Motor neuron (in vitro differentiated cells): ENCODE measurements at places on chromosomes 12 and 14. TPM values are rescaled to one million over a fixed set of nuclear protein-coding genes. Genes with fewer than 3 reads are reported as not detected.

- ATAC-seq = no peak
Observed at GRCh38 chr14:104666981-104667380, 22.4 kb upstream of the INF2 start.

- ATAC-seq = no peak
Observed at GRCh38 chr12:81094718-81095360, 17.0 kb downstream of the ACSS3 start.

GRCh38 chr12:107092669-107093416 is 506 bp downstream of the CRY1 start:
- ATAC-seq = peak; percentile 25

DNA sequence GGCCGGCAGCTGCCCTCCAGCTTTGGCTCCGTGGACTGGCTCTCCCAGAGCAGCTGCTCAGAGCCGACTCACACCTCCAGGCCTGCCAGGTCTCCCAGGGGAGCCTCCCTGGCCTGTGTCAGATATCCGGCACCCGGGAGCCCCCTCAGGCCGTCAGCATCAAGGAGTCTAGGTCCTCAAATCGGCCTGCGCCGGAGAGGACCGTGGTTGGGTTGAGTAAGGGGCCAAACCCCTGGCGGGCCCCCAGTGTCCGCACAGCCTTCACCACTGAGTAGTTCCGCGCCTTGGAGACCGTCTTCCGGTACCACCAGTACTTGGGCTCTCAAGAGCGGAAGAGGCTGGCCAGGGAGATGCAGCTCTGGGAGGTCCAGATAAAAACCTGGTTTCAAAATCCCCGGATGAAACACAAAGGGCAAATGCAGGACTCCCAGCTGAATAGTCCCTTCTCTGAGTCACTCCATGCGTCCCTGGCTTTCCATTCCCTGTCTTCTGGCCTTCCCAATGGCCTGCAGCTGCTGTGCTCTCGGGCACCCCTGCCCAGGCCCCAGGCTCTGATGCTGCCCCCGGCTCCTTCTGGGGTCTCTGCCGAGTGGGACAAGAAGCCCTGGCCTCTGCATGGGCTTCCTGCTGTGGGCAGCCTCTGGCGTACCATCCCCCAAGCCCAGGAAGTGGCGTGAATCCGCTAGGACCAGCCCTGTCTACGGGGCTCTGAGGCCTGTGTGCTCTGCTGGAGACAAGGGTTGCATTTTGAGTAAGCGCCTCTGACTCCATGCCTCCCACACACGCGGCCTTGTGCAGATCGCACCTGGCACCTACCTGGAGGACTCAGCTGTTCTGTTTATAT is 245.1 kb upstream of the ATXN7L3B start:
- ATAC-seq = no peak

DNA sequence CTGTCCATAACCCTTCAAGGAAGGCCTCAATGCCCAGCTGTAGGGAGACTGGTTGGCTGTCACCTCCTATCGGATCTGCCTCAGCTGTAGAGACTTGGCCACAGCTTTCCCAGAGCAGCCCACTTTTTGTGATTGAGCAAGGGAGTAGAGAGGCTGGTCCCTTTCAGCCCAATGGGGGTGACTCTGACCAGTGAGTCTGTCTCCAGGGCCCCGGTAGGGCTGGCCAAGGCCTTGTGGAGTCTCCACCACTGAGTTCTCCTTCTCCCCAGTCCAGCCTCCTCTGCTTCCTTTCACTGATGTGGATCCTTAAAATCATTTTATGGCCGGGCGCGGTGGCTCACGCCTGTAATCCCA is 14.5 kb upstream of the HPD start:
- no peak for ATAC-seq

DNA sequence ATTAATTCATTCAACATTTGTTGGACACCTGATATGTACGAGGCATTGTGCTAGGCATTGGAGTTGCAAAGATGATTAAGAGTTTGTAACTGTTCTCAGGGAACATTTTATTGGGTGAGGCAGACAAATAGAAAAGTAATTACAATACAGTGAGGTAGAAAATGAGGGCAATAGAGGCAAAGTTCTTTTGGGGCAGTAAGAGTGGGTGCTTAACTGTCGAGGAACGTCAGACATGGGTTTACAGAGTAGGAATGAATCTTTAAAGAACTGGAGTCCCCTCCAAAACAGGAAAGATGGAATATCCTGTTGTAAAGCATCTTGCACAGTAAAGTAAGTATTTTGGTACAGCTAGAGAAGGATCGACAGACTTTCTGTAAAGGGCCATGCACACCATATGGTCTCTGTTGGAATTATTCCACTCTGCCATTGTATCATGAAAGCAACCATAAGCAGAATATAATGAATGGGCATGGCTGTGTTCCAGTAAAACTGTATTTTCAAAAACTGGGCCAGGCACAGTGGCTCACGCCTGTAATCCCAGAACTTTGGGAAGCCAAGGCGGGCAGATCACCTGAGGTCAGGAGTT is 9.1 kb downstream of the CREBL2 start:
- no peak for ATAC-seq

- no peak for ATAC-seq
Observed at GRCh38 chr12:2566161-2566560, 228.6 kb upstream of the FKBP4 start.

- ATAC-seq = no peak
Observed at GRCh38 chr12:11593013-11593412, 56.5 kb upstream of the ETV6 start.

The GRIP1 gene
- total RNA-seq = 0.11 TPM in 1 of 2 replicates, not detected in the other

The FERMT2 gene
- total RNA-seq = 29.0 and 29.3 TPM in 2 replicates

The AMDHD1 gene
- 9.9 and 12.5 TPM in 2 replicates for total RNA-seq

DNA sequence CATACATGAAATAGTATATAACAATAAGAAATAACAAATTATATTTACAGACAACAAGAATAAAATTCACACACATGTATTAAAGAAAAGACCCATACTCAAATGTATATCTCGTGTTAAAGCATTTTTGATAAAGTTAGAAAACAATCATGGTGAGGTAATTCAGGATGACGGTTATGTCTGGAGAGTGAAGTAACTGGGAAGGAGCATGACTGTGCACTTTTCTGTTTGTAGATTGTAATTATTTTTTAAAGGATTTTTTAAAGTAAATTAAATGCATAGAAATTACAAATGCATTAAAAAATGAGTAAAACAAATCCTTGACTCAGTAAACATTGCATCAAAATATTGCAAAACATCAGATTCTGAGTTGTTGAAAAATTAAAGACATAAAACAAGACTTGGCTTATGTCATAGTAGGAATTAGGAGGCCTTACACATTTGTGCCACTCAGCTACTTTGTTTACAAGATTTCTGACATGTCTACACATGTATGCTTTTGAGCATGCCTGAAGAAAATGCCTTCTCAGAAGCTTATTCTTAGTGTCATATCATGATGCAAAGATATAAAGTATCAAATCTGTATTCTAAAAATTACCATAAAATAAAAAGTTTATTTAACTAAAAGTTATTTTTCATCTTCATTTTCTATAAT is 1325.1 kb downstream of the SLC16A7 start:
- no peak for ATAC-seq

DNA sequence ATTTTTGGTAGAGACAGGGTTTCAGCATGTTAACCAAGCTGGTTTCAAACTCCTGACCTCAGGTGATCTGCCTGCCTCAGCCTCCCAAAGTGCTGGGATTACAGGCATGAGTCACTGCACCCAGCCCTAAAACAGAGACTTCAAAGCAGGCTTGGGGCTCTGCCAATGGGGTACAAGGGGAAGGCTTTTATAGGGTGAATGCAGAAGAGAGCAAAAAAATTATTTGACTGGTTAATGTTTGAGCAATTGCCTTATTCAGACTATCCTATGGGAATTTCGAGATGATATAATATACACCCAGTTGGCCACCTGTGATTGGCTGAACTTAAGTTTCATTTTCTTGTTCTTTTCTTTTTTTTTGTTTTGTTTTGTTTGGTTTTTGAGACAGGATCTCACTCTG is 31.5 kb upstream of the ACTN1 start:
- ATAC-seq = no peak

DNA sequence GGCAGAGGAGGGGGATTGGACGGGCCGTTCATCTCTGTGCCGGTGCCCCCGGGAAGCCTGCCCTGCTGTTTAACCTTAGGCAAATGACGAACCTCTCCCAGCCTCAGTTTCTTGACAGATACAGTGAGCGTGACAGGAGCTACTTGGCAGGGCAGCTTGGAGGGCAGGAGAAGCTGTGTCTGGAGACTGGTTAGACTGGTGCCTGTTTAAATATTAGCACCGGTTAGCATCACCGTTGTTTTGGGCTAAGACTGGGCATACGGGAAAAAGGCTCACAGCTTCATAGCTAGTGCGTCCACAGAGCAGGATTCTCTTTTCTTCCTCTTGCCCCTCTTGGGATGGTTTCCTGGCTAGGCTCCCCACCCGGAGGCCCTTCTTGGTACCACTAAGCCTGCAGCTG is 38.7 kb downstream of the RHOF start:
- ATAC-seq = no peak

The RND1 gene
- 2.8 and 5.1 TPM in 2 replicates for total RNA-seq

- ATAC-seq = no peak
Observed at GRCh38 chr12:133145981-133146380, 15.6 kb downstream of the ZNF10 start.

- ATAC-seq = peak; percentile 98
Observed at GRCh38 chr12:102406033-102406584, 74.3 kb downstream of the IGF1 start.

The MSI1 gene
- total RNA-seq = 30.9 and 45.2 TPM in 2 replicates

DNA sequence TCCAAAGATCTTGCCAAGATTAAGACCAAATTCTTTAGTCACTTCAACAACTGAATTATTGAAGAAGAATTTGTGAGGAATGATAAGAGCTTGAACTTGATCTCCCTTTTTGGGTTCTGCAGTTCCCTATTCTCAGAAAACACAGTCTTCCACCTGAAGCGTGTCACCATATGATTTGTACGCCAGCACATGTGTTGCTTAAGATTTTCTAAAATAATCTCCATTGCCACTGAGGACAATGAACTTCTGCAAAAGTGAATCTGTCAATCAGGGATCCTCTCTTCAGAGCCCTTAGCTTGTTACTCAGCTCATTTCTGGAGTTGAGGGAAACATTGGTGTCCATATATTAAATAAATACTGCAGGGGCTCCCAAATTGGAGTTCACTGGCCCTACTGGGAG is 4.2 kb upstream of the SPIC start:
- ATAC-seq = no peak

DNA sequence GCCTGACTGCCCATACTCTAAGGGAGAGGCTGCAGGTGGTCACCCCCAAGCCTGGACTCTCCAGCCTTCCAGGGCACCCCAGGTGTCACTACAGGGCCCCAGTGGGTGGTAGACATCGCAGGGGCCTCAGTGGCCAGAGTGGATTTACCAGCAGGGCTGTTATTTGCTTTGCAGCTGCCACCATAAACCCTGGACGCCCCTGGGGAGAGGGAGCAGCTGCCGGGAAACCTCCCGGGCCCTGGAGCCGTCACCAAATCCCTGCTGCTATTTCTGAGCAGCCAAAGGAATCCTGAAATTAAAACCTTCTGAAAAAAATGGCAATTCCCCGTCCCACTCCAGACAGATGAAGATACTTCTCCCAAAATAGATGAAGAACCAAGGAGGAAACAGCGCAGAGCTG is 13.9 kb downstream of the TMEM119 start:
- ATAC-seq = no peak

- no peak for ATAC-seq
Observed at GRCh38 chr12:114685869-114686268, 1.9 kb upstream of the TBX3 start.

DNA sequence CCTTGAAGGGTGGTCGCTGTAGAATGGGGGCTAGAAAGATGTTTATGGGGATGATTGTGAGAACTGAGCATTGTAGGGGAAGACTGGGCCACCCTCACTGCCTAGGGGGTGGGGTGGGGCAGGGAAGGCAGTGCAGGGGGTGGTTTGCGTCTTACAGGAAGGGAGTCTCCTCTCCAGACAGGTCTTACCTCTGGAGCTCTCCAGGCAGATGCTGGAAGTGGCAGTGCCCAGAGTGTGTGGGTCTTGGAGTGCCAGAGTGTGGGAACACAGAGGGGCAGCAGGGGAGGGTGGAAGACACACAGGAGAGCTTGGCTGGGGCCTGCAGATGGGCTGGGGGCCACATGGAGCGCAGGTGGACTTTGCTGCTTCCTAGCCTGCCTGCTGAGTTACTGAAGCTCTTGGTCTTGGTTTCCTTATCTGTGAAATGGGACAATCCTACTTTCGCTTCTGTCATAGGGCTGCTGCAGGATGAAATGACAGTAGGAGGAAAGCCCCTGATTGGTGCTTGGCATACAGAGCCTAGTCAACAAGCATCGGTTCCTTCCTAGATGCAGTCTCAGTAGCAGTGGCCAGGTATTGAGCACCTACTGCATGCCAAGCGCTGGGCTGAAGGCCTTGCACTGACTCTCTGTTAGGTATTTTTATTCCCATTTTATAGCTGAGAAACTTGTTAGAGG is 118.3 kb downstream of the SLC25A47 start:
- no peak for ATAC-seq

The PZP gene
- 1.1 TPM in 1 of 2 replicates, not detected in the other for total RNA-seq

DNA sequence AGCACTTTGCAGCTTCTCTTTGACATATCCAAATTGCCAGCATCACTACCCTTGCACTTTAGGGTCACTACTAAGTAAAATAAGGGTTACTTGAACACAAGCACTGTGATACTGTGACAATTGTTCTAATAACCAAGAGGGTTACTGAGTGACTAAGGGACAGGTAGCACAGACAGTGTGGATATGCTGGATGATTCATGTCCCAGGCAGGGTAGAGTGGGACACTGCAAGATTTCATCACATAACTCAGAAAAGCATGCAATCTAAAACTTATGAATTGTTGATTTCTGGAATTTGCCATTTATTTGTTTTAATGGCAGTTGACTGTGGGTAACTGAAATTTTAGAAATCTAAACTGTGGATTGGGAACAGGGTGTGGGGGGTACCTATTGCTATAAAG is 218.8 kb downstream of the KITLG start:
- ATAC-seq = no peak
